Left renal cortex interstitium (tissue), 4 donors: ENCODE measurements at places on chromosomes 6 and 20.

GRCh38 chr20:1130847-1131246, 12.4 kb downstream of the PSMF1 start:
- DNase-seq, result no peak

DNA sequence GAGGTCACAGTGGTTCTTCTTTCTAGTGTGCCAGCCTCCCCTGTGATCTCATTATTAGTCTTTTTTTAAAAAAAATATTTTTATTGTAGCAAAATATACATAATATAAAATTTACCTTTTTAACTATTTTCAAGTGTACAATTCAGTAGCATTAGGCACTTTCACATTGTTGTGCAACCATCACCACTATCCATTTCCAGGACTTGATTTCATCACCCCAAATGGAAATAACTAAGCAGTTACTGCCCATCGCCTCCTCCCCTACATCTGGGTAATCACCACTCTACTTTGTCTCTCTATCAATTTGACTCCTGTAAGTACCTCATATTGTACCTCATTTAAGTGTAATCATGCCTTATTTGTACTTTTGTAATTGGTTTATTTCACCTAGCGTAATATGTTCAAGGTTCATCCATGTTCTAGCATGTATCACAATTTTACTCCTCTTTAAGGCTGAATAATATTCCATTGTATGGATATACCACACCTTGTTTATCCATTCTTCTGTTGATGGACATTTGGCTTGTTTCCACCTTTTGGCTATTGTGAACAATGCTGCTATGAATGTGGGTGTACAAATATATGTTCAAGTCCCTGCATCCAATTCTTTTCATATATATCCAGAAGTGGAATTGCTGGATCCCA, 68.6 kb upstream of the FYN start:
- DNase-seq, result no peak

GRCh38 chr6:63121166-63121565, 90.1 kb upstream of the FKBP1C start:
- no peak for DNase-seq

DNA sequence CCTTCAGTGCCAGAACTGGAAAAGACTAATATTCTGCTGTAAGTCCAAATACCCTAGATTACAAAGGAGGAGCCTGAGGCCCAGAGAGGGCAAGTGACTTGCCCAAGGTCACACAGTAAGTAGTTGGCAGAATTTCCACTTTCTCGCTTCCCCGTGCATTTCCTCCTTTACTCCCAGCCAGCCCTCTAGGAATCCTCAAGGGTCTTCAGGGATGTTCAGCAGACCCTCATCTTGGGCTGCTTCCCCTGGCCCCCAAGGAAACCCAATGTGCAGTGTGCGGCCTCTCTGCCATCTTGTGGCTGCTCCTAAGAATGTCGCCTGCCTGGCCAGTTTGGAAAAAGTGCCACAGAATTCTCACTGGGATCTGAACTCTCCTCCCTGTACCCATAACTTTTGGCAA, 217.7 kb upstream of the LRFN2 start:
- no peak for DNase-seq

- no peak for DNase-seq
These were observed 4.4 kb downstream of the GZF1 start for GRCh38 chr20:23366384-23366783.

DNA sequence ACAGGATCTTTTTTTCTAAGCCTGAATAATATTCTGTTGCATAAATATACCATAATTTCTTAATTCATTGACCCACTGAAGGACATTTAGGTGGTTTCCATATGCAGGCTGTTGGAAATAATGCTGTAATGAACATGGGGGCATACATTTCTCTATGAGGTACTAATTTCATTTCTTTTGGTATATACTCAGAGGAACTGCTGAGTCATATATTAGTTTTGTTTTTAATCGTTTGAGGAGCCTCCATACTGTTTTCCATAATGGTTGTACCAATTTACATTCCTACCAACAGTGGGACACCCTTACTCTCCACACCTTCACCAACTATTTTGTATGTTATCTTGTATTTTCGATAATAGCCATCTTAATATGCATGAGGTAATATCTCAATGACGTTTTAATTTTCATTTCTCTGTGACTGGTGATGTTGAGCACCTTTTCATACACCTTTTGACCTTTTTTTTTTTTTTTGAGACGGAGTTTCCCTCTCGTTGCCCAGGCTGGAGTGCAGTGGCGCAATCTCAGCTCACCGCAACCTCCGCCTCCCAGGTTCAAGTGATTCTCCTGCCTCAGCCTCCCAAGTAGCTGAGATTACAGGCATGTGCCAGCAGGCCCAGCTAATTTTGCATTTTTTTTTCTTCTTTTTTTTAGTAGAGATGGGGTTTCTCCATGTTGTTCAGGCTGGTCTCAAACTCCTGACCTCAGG, 187.4 kb downstream of the RNGTT start:
- DNase-seq, result no peak
